Nucleus accumbens (tissue), 56 donors: ENCODE measurements at places on chromosomes 1 and 21.

GRCh38 chr21:42330380-42331371 is 15.5 kb upstream of the TFF3 start:
- DNase-seq: no peak

DNA sequence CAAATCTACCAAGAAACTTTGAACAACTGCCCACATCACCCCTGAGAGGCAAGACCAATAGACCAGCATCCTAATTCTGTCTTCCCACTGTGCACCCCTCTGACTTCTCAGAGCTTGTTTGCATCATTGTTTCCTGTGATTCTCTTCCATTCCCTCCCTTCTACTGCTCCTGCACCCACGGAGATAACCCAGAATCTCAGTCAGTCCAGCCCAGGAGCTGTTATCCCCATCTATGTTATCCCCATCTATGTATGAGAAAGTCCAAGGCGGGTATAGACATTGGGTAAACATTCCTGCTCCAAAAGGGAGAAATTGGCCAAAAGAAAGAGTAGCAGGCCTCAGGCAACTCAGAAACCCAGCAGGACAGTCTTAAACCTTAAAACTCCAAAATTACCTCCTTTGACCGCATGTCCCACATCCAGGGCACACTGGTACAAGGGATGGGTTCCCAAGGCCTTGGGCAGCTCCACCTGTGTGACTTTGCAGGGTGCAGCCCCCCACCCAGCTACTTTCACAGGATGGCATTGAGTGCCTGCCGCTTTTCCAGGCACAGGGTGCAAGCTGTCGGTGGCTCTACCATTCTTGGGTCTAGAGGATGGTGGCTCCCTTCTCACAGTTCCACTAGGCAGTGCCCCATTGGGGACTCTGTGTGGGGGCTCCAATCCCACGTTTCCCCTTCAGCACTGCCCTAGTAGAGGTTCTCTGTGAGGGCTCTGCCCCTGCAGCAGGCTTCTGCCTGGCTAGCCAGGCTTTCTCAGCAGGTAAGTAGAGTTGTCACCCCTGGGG is 414.8 kb downstream of the NPHP4 start:
- DNase-seq: no peak

DNA sequence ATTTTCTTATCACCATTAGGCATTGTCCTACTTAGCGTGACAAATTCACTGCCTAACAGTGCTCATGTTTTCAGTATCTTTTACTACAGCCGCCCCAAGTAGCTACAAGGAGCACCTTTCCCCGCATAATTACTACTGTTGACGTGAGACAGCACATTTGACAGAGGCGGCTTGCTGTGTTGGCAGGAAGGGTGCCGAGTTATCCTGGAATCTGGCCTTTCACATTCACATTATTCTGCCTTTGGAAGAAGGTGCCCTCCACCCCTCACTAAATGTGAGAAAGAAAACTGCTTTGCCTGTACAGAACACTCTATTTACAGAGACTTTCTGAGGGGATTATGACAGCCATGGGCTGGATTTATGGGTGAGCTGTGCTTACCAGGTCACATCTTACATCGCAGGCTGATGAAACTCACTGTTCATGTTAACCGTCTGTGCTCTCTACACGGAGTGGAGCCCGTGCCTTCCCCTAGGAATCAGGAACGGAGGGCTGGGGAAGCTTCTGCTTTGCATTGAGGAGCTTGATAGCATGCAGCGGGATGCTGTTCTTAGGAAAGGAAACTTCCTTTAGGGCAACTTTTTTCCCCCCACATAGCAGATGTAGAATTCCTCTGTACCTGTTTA is 148.0 kb upstream of the ZRANB2 start:
- DNase-seq: no peak

DNA sequence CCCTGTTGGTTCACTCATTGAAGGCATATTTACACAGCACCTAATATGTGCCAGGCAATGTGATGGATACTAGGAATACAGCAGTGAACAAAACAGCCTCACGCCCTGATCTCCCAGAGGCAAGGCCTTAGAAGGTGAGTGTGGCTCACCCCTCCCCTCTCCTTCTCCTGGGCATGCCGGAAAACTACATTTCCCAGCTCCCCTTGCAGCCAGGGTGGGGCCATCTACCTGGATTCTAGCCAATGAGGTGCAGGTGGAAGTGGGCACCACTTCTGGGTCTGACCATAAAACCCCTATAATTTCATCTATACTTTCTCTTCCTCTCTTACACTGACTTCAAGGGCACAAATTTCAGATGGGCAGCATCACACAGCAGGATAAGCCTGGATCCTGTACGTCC is 63.8 kb downstream of the FBXO2 start:
- DNase-seq: no peak

GRCh38 chr1:117633423-117633822 is 27.6 kb downstream of the TENT5C start:
- no peak for DNase-seq

- DNase-seq: no peak
Measured at GRCh38 chr1:182910143-182910542, 42.8 kb downstream of the SHCBP1L start.

DNA sequence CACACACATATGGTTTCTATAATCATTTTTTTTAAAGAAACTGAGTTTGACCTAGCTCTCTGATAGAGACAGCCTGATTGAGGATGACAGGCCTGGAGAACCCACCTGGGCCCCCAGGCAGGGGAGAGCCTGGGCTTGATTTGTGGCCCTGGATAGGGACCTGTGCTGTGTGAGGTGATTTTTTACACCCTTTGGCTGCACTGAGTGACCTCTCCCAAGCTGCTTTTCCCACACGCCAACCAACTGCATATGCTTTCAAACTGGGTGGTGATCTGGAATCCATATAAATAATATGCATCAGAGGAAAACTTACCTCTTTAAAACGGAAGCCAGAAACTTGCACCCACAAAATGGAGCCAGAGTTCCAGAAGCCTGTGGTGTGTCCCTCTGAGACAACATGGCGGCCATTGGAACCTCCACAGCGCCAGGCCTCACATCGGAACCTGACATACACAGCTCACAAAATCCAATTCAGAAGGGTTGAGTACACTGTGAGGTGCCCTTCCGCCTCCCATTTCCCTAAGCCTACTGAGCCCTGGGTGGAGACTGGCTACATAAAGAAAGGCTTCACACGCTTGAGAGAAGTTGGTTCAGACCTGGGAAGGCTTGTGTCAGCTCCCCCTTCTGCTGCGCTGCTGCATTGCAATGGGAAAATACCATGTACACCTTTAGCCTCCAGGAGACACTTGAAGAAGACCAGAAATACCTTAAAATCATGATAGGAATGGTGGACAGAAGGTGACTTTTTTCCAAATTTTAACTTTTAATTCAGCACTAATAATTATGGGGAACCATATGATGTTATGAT is 160.7 kb downstream of the HHIPL2 start:
- DNase-seq: no peak

- DNase-seq: no peak
Measured at GRCh38 chr1:207500306-207500705, 4.3 kb downstream of the CR1 start.

- DNase-seq: no peak
Measured at GRCh38 chr1:8950309-8950708, 4.6 kb downstream of the CA6 start.

DNA sequence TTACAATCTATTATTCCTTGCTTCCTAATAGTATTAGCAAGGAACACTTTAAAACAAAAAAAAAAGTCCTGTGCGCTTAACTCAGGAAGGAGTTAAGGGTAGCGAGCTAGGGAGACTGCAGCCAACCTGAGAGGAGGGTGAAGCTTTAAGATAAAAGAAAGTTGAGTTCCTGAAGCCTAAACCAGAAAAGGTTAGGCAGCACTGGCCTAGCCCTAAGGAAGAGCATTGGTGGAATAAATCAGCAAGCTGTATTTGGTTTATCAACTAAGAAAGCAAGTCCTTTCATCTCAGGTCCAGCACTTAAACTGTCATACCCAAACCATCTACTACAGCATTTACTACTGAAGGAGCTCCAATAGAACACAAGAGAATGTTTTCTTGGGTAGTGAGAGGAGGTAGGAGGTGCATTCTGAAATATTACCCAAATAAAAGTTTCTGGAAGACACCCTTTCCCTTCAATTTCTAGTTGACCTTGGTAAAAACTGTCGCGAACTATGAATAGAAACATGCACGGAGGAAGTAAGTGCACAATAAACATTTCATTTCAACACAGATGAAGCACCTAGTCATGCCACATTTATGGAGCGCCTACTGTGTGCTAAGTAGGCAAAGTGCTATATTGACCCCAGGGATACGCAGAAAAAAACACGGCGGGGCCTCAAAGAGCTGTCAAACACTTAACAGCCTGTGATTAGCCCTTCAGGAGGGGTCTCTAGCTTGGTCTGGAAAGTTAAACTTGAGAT is 1.3 kb downstream of the GLRX2 start:
- no peak for DNase-seq

DNA sequence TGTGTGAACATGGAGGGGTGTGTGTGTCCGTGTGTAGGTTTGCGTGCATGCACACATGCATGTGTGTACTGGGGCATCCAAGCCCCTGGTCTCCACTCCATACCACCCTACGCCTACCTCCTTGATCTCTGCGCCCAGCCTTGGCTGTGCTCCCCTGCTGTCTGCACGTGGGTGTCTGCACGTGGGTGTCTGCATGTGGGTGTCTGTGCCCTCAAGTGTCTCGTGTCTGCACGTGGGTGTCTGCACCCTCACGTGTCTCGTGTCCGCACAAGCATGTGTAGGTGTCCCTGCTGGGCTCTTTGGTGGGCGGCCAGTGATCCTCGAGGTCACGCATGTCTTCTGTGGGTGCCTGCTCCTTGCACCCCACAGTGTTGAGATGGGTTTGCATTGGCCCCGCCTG is 21.1 kb downstream of the RNF223 start:
- DNase-seq: no peak

- DNase-seq: no peak
Measured at GRCh38 chr1:90704817-90705216, 12.3 kb downstream of the BARHL2 start.

DNA sequence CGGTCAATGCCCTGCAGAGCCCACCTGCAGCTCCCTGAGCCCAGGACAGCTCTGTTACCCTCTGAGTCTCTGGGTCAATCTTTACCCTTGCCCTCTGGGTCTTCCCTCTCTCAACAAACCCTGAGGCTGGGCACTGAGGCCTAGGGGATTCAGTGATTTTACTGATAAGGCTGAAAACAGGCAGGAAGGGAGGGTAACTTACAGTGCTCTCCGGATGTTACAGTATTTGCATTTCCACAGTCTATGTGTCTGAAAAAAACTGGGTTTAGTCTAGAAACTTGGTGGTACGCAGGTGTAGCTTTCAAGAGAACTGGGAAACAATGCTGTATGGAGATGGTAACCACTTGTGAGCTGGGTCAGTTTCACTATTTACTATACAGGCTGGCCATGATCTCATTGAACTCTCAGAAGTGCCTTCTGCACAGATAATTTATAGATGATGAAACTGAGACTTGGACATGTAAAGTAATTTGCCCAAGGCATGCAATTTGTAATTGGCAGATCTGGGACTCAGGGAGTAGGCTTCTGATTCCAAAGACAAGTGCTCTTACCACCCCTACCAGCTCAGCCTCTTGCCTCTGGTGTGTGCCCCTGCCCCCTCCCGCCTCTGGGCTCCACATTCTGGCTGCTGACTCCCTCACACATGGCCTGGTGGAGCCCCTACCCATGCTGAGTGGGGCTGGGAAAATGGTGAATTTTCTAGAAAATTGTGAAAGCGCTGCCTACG is 48.8 kb downstream of the TENT5C start:
- no peak for DNase-seq

DNA sequence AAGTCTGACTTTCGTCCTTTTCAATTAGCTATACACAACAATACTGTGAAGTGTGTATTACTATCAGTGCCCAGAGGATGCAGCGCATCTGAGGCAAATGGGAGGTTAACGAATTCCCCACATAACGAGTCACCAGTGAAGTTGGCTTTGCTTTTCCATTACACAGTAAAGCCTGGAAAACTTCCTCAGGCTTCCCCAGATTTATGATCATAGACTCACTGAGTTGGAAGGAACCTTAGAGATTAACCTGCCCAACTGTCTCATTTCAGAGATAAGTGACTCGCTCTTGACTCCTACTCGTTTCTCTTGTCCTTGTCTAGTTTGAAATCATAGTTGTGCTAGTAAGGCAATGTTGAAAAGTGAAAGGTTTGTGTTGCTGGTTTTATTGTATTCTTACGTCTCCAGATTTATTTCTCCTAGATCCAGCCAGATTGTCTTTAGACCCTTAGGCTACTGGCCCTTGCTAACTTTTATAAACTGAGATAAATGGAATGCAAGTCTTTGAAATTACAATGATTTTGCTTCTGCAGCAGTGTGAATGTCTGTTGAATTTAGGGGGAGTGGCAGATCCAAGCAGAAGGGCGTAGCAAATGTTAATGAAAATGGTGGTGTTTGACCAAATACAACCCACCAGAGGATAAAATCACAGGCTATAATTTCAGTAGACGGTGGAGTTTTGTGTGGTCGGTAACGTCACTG is 17.3 kb downstream of the S1PR1 start:
- DNase-seq: no peak

DNA sequence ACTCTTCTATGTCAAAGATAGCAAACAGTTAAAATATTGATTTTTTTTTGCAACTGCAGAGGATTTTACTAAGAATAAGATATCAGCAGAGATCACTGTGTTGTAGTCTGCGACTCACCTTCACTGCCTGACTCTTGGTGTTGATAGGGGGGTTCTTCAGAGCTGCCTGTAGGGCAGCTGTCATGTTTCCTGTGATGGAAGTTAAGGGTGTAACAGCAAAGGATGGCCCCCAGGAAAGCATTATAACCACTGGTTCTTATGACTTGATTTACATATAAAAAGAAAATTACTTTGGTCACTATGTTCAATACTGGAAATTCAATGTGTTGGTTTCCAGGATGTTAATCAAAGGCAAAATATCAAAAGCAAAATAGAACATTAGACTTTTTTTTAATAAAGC is 2.6 kb downstream of the ARPC5 start:
- DNase-seq: no peak

DNA sequence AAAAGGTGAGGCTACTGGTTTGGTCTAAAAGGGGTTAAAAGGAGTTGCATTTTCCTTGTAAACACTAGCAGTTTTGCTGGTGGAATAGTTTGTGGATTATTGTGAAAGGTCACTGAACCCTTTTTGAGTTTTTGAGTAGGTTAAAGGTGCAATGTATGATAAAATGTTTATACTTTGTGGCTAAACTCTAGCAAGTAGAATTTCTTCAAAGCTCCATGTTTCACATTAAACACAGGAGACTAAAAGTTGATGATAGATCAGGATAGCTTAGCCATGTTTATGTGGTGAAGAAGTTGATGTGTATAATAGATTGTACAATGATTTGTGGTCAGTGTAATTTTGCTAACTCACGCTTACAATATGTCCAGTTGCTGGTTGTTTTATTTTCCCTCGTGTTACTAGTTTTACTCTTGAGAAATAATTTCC is 13.1 kb downstream of the ZNF326 start:
- DNase-seq: no peak

DNA sequence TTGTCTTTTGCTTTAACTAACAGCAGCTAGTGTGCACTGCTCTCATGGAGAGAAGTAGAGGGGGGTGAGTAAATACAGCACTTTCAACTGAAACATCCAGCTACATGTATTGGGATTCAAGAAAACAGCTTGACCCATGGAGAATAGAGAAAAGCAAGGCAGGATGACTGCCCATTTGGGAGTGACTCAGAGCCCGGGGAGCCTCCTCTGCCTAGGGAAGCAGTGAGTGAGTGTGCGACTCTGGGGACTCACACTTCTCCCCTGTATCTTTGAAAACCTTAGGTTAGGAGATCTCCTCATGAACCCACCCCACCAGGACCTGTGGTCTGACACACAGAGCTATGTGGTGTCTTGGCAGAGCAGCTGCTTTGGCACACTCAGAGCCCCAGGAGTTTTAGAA is 82.0 kb upstream of the PTGFR start:
- DNase-seq: no peak
